Natural killer cell (primary cell): ENCODE measurements at places on chromosomes 11 and 22. TPM values are rescaled to one million over a fixed set of nuclear protein-coding genes. Genes with fewer than 3 reads are reported as not detected.

TMEM86A gene
- total RNA-seq: 3.1 TPM

MRGPRX1 gene
- not detected for total RNA-seq

DNA sequence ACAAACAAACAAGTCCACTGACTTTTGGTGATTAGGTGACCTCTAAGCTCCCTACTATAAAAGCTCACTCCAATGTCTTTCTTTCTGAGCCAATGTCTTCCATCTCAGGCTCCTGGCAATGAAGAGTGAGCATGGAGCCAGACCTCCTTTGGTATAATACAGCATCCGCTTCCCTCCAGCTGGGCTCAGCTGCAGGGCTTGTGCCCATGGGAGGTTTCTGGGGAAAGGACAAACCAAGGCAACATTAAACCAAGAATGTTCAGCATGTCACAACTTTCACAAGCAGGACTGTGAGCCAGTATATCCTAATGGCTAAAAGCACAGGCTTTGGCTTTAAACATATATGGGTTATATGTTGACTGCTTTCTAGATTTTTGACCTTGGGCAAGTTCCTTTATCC is 58.8 kb downstream of the EHF start:
- DNase-seq: no peak

DNA sequence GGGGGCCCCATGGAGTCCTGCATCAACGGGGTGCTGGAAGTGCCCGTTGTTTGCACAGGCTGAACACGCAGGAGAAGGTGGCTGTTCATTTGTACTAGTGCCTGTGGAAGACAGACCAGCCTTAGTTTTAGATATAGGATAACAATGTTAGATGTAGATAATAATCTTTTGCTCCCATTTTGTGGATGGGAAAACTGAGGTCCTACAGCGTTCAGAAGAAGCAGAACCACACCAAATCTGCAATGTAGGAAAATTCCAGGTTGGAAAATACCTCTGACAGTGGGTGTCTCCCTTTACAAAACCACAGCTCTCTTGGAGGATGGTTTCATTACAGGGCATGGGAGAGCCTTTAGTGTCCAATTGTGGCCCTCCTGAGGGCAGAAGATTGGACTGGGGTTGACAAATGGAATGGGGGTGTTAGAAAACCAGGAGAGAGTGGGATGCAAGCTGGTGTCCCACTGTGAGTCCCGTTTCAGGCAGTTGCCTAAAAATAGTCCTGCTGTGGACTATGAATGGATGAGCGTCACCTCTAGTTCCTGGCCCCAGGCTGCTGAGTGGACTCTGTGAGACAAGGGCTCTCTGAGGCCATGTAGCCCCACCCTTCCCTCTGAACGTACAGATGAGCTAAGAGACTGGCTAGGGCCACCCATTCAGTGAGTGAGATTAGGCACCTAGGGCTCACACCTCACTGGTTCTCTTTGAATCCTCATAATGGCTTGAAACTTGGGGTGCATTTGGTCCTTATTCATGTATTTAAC is 508.8 kb downstream of the MN1 start:
- no peak for DNase-seq
